Hippocampal formation (tissue), 2 donors: ENCODE measurements at places on chromosomes 7 and 10.

DNA sequence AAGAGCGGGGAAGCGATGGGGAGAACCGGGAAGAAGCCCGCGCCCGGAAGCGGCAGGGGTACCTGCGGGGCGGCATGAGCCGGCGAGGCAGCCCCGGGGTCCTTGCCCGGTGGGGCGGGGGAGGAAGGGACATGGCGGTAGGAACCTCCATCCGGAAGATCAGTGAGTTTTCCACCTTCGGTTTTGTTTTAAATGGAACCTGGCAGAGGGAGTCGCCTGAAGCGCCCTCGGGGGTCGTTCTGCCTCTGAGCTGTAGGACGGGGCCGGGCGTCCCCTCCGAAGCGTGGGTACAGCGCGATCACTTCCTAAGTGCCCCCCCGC is 471 bp downstream of the PFKP start:
- DNase-seq = no peak

DNA sequence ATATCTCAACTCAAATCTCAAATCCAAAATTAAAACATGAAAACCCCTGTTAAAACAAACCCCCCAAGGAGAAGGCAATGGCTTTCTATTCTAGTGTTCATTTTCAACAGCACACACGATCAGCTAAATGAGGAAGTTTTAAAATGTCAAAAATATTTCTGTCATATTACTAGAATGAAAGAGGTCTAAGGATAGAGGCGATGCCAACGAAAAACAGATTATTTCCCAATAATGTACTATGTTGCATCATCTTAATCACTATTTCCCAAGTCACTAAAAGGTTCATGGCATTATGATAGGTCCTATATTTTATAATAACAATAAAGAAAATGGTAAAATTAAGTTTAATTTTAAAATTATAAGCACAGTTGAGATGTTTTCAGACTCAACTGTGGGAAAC is 10.1 kb downstream of the CNOT4 start:
- no peak for DNase-seq

- no peak for DNase-seq
These were observed 28.8 kb downstream of the RRP12 start for GRCh38 chr10:97372233-97372875.

- no peak for DNase-seq
These were observed 148.4 kb downstream of the RNF133 start for GRCh38 chr7:122550545-122550944.

- DNase-seq = no peak
These were observed 35.9 kb downstream of the TCF7L2 start for GRCh38 chr10:112985690-112986543.

DNA sequence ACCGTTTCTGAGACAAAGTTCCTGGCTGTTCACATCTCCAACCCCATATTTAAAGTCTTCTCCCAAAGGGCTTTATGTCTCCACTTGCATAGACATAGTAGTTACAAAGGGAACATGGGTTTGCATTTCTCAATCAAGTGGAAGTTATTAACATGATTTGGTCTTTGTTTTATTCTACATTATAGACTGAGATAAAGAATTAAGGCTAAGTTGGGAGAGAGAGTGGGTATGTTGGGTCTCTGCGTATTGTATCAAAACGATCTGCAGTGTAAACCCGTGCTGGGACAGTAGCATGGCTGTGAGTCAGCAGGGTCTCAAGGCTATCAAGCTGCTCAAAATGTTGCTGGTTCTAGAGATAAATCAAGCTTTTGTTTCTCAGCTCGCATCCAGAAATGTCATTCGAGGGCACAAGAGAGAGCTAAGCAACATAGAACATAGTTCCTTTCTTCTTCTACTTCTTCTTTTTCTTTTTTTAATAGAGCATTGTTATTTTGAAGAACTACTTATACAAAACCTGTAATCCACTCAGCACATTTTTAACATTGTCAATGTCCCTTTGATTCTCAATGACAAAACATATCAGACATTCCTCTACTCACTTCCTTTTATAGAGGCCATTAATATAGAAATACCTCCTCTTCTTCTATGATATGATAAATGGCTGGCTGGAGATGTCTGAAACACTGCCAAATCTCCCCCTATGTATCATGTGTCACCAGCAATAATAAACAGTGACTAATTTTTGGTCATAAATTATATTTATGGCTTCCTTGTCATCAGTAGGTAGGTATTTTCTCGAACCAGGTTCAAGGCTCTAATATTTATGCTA is 34.5 kb upstream of the RHOBTB1 start:
- peak; percentile 22 for DNase-seq

DNA sequence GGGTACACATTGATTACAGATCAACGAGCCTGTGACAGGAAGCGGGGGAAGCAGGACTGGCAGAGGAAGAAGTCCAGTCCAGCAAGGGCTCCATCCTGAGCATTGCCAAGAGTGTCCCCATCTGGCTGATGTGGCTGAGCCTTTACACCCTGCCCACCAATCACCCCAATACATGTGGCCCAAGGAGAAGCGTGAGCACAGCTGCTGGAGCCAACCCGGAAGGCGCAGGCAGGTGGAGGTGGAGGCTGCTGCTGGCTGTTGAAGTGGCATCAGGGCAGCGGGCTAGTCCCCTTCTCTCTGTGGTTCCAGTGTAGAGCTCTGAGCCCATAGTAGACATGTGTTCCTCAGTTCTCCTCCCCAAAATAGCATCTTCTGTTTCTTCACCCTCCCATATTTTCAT is 6.8 kb upstream of the AMPH start:
- no peak for DNase-seq

DNA sequence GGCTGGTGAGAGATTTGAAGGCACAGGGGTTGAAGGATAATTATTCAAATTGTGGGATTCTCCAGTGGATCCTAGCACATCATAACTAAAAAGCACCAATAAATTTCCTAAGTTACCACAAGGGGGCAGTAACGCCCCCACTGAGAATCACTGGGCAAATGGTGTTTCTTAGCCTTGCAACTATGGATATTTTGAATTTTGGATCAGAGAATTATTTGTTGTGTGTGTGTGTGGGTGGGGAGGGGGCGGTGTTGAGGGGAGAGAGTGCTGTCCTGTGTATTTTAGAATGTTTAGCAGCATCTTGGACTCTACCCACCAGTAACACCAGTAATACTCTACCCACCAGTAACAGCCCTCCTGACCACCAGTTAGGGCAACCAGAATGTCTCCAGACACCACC is 63.3 kb upstream of the PRKG1 start:
- DNase-seq = no peak

- DNase-seq = no peak
These were observed 325.9 kb downstream of the GFRA1 start for GRCh38 chr10:115947104-115947503.

DNA sequence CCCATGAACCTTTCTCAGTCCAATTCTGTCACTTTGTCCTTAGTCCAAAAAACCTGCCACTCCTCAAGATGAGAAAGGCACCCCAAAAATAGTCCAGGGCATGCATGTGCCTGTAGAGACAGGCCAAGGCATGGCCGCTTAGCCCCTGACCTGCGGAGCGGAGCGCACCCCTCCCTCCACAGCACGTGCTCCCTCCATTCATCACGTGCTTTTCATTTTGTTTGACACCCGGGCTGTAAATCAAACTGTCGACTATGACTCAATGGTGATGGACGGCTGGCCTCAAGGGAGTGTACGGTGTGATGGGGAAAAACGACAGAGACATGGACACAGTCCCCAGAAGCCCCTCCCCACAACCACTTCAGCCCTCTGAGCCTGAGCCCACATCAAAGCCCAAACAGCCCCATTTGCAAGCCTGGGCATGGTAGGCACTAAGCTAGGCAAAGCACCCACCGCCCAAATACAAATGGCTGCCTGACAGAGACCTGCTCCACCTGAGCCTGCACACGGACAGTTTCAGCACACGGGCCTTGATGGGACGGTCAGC is 90.6 kb downstream of the ZRANB1 start:
- DNase-seq = no peak

DNA sequence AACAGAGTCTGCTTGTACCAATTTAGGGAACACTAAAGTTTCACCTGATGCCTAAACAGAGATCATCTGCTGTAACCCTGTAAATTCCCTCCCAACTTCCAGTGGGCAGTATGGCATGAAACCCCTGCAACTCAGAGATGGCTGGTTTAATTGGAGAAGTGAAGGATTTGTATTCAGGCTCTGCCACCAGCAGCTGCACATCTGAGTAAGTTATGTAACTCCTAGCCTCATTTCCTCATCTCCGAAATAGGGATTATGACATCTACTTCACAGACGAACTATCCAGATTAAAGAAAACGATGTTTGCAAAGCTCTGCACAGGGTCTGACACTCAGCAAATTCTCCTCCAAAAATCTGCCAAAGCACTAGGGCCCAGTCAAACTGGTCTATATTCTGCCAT is 493.0 kb downstream of the KCNMA1 start:
- DNase-seq = no peak

- no peak for DNase-seq
These were observed 35.5 kb downstream of the CAV1 start for GRCh38 chr7:116560021-116560970.

DNA sequence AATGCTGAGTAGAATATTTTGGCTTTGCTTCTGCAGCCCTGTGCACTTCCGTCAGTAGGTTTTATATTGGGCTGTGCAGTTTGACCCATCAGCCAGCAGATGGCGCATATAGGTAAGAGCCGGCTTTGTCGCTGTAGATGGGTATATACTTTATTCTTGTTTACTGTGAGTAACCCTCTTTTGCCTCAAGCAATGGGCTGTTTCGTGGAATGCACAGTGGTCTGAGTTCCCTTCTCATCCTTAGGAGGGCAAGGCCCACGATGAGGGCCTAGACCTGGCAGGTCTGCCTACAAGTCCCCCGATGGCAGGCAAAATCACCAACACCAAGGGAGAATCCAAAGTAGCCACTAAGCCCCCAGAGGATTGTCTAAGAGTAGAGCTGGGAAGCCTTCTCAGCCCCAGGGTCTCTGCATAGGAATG is 1002.9 kb upstream of the KCND2 start:
- peak; percentile 63 for DNase-seq

DNA sequence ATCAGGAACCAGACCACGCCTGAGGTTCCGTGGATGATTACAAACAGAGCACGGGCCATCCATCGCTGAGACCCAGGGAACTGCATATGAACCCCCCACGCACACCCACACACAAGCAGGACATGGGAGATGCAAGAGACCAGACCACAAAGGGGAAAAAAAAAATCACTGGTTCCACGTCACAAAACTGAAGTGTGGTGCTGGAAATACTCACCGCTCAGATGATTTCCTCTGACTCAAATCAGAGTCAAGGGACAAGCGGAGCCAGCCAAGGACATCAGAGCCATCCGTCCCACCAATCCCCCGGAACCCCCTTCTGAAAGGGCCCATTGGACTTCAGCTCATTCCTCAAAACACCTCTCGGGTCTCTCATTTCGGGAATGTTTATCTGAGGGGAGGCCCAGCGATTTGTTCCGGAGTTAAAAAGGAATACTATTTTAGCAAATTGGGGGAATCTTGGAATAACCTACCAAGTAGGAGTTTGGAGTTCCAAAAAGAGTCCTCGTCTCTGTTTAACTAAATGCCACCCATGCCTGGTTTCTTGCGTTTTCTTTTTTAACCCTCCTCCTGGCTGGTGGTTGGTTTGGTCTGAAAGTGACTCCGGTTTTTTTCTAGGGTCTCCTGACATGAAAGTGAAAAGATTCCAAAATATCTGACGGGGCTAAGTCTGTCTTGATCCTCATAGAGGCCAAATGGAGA is 15.0 kb downstream of the SNX8 start:
- DNase-seq = no peak

GRCh38 chr7:64869912-64870562 is 33.0 kb upstream of the ZNF273 start:
- DNase-seq = no peak
